ENCODE measurements at places on chromosomes 1 and 21.

GRCh38 chr1:53292690-53293089 is 35.2 kb downstream of the LRP8 start:
- DNase-seq: no peak

DNA sequence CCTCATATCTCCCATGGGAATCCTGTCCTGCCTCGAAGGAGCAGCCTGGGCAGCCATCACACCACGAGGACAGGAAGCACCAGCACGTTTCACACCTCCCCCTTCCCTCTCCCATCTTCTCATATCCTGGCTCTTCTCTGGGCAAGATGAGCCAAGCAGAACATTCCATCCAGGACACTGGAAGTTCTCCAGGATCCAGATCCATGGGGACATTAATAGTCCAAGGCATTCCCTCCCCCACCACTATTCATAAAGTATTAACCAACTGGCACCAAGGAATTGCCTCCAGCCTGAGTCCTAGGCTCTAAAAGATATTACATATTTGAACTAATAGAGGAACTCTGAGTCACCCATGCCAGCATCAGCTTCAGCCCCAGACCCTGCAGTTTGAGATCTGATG is 8.7 kb downstream of the SLAMF8 start:
- DNase-seq: no peak

GRCh38 chr1:28280977-28281381 is 21.7 kb downstream of the SESN2 start:
- no peak for DNase-seq

DNA sequence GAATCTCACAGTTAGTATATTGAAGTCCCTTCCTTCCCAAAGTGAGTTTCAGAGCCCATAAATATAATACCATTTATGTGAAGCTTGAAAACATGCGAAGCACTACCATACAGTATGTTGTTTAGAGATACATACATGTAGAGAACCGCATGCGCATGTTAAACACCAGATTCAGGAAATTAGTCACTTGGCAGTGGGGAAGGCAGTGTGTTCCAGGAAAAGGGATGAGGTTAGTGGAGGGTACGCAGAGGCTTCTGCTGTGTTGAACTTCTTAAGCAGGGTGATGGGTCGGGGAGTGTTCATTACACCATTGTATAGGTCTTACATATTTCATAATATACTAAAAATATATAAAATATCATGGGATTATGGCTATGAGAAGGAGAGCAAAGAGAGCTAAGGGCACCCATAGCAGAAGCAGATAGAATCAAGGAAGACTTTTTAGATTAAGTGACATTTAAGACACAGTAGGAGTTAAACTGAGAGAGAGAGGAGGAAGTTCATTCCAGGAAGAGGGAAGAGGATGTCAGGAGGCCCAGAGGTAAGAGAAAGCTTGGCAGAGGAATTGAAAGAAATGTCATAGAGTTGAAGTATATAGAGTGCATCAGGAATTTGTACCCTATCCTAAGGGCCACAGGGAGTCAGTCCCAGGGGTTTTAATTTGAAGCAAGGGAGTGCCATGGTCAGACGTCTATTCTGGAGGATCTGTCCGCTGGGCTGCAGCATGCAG is 43.5 kb upstream of the SARS1 start:
- no peak for DNase-seq

- DNase-seq: no peak
These were observed 148.7 kb downstream of the ZNF326 start for GRCh38 chr1:90143591-90143990.

- no peak for DNase-seq
These were observed 245.9 kb downstream of the TNR start for GRCh38 chr1:175497501-175497900.

GRCh38 chr21:25965951-25966707 is 204.4 kb downstream of the APP start:
- no peak for DNase-seq

GRCh38 chr1:42930178-42931107 is 28.2 kb downstream of the SLC2A1 start:
- DNase-seq: no peak

- DNase-seq: no peak
These were observed 3.8 kb upstream of the C2CD4D start for GRCh38 chr1:151843398-151843797.

DNA sequence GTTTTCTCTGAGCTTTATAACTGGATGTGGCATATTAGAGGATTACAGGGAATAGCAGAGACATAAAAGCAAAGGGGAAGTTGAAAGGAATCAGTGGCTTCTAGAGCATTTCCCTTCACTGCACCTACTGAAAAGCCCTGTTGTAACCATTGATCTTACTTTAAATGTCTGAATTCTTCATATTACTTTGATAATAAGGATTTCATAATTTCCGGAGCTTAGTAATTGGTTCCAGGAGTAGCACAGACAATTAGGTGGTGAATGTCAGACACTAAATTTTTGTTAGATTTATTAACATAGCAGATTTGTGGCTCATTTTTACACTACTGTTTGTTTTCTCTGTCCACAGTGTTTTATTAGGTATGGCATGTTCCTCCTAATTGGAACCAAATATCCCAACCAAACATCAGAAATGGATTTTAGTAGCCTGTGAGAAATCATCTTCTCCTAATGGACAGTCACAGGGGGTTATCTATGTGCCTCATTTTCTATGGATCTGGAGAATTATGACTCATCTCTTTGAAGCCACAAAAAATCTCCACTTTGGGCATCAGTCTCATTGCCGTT is 100.5 kb downstream of the GIPC2 start:
- no peak for DNase-seq

- DNase-seq: no peak
These were observed 68.3 kb upstream of the SIM2 start for GRCh38 chr21:36630485-36631206.

GRCh38 chr21:44379991-44380865 is 26.8 kb downstream of the TRPM2 start:
- no peak for DNase-seq

GRCh38 chr1:51600529-51600928 is 16.4 kb upstream of the OSBPL9 start:
- no peak for DNase-seq

GRCh38 chr1:237712586-237713157 is 178.1 kb downstream of the ZP4 start:
- no peak for DNase-seq

DNA sequence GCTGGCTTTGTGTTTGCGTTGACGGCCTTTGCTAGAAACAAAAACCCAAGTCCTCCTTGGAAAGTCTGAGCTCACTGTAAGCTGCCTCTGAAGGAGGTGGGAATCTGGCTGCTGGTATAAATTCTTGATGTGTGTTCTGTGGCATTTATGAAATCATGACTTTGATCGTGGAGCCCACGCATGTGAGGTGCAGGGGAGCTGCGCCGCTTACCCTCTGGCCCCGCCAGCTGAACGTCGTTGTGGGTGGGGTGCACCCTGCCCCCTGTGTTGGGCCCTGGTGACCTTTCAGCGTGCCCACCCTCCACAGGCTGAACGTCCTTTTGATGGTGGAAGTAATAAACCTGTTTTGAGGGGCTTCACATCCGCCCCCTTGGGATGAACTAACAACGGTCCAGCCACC is 21.2 kb upstream of the DIP2A start:
- DNase-seq: peak; percentile 60

- DNase-seq: no peak
These were observed 10.3 kb downstream of the B3GALT2 start for GRCh38 chr1:193176113-193176512.

DNA sequence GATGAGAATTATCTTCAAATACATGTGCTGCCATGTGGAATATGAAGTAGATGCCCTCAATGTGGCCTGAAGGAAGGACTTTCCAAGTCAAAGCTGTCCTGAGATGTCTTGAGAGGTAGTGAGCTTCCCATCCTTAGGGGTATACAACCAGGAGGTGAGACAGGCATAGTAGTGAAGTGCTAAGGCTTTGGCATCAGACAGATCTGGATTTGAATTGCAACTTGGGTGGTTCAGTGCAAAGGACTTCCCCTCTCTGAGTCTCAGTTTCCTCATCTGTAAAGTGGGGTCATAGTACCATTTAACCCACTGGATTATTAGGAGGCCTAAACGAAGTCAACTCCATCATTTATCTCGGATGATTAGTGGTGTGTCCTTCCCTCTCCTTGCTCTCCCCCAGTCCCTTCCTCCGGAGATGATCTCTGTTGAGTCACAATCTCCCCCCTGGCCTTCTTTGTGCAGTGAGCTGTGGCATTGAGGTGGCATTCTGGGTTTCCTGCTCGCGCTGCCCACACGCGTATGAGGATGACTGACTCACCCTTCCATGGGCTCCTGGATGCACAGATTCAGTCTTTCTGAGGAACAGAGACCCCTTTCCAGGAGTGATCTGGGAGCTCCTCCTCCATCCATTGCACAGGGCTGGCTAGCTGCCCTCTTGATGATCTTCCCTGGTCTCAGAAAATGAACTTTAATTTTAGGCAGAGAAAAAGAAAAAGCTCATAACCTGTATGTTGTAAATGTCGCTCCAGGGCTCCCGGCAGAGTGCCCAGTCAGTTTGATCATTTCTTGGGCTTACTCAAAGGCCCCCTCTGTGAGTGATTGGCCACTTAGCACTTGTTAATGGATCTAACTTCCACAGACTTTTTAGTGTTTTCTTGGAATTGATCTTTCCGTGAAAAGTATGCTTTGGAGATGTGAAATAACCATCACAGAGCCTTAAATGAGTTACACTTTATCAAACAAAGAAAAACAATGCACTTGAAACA is 354.6 kb downstream of the PTPRU start:
- no peak for DNase-seq

DNA sequence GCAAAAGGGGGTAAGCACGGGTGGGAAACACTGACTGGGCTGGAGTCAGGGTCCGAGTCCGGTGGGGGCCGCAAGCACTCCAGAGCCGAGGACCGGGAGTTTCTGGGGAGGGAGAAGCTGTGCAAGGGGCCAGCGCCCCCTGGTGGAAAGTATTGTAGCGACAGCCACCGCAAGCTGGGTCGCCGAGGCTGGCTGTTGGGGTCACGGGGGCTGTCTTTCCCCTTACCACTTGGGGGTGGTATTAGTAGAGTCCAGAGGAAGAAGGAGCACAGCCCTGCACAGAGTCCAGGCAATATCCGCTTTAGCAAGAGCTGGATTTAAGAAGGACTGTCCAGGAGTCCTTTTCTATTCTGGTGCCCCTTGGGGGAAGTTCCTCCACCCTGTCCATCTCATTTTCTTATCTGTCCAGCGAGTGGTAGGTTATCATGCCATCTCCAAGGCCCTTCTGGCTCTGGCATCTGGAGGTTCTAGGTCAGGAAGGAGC is 17.9 kb upstream of the ETV3 start:
- DNase-seq: no peak

DNA sequence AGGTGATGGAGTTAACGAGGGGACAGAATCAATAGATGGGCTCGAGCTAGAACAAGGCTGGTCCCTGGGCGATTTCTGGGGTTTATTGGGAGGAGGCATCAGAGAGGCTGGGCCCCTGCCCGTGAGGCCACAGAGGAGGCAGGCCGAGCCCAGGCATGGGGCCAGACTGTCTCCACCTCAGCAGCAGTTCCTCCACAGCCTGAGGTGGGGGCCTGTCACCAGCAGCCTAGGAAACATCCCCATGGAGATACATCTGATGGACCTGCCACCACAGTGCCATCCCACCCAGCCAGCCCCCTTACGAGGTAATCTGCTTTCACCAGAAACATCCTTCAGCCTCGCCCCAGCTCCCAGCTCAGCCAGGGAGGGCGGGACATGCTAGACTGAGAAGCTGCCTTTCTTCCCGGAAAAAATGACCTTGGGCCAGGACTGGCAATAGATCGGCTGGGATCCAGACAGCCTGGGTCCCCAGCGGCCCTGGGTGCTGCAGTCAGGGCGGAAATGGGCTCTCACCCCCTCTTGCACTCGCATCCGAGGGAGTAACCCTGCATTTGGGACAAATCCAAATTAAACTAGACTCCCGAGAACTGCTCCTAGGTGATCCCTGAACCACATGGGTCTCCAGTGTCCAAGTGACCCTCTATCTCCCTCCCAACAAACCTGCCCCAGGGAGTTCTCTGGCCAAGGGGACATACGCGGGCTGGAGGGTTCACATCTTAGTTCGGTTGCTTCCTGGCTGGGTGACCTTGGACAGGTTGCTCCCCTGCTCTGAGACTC is 10.0 kb upstream of the EPHA8 start:
- DNase-seq: no peak

- DNase-seq: no peak
These were observed 234.1 kb upstream of the VAMP3 start for GRCh38 chr1:7536891-7537591.

GRCh38 chr1:8889925-8890785 is 11.7 kb upstream of the ENO1 start:
- DNase-seq: no peak

GRCh38 chr1:61680500-61680899 is 44.4 kb downstream of the TM2D1 start:
- DNase-seq: no peak

- DNase-seq: no peak
These were observed 9.5 kb downstream of the ATP1B1 start for GRCh38 chr1:169115891-169116585.

DNA sequence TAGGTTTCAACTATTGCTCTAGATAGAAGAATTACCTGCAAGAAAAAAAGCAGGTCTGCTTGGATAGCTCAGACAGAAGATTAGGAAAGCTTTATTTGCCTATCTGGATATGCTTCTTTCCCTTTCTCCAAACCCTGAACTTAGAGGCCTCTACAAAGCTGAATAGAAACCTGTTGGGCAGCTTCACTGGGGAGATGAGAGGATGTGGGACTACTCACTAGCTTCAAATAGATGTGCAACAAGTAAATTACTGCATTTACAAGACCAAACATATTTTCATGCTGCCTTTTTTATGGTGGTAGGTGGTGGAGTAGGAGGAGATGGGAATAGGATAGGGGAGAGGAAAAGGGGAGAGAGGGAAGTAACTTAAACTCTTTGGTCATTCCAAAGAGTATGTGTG is 6.4 kb downstream of the CLCA2 start:
- no peak for DNase-seq

DNA sequence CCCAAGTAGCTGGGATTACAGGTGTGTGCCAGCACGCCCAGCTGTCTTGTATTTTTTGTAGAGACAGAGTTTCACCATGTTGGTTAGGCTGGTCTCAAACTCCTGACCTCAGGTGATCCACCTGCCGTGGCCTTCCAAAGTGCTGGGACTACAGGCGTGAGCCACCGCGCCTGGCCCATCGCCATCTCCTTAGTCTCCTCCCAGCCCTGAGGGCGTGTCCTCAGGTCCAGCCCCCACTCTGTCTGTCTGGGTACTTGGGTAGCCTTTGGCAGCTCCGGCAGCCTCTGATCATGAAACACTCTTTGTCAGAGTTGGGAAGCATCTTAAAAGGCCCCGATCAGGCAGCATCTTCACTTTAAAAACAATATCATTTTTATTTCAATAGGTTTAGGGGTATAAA is 90.3 kb upstream of the DISP3 start:
- peak; percentile 59 for DNase-seq

GRCh38 chr1:53557830-53558738 is 98.9 kb downstream of the DMRTB1 start:
- DNase-seq: peak; percentile 55

Data from chondrocyte (in vitro differentiated cells).